Thoracic aorta (tissue), 2 donors: ENCODE measurements at places on chromosomes 1 and 21.

- no peak for DNase-seq
Measured at GRCh38 chr1:44113095-44113609, 5.5 kb upstream of the KLF17 start.

DNA sequence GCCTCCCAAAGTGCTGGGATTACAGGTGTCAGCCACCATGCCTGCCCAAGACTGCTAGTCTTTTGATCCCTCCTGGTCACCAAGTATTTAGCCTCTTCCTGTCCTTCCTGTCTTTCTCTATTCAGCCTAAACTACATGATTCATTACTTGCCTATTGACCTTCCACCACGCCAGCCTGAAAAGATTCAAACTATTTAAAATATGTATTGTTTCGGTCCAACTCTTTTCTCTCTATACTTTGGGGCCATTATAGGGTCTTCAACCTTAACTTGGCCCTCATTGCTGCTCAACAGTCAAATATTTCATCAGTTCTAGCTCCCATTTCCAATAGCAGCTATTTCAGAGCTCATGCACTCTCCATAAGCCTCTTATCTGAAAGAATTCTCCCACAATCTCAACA, 153.0 kb downstream of the TNFSF18 start:
- no peak for DNase-seq

DNA sequence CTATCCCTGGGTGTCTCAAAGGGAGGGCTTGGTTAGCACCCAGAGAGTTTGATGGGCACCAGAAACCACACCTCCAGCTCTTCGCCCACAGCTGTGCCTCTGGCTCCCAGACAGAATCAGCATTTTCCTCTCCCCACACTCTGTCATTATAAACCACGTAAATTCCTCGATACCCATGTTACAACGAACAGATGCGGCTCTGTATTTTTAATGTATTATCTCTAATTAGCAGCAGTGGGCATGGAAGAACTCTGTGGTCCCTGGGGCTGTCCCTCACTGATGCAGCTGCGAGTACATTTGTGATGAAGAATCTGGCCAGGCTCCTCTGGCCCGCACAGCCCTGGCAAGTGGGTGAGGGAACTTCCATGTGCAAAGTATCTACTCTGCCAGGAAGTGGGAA, 10.8 kb downstream of the HMGB4 start:
- no peak for DNase-seq

DNA sequence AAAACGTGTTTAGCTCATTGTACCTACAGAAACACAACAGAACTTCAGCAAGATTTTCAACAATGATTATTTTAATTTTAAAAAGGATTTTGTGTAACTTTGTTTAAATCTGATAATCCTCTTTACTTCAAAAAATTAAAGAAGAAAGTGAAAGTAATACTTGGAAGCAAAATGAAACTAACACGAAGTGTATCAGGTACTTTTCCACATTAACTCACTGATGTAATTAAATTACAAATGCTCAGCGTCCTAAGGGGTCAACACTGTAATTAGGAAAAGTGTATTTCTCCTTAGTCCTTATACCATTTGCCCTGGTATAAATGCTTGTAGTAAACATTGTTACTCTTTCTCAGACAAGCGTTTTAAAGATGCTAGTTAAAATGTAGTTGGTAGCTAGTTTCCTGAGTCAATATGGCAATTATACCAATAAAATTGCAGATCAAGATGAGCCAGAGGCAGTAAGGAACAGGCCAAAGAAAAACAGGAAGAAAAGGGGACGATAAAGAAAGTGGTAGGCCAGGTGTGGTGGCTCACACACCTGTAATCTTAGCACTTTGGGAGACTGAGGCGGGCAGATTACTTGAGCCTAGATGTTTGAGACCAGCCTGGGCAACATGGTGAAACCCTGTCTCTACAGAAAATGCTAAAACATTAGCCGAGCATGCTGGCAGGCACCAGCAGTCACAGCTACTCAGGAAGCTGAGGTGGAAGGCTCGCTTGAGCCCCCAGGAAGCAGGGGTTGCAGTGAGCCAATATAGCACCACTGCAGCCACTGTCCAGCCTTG, 553.0 kb downstream of the SMYD3 start:
- DNase-seq = no peak

GRCh38 chr21:42653231-42654061, at the start of gene PDE9A:
Gene PDE9A, plus strand, starts transcription at chr21:42653621. Its CDS starts 194 bp downstream, at chr21:42653815.
- no peak for DNase-seq

DNA sequence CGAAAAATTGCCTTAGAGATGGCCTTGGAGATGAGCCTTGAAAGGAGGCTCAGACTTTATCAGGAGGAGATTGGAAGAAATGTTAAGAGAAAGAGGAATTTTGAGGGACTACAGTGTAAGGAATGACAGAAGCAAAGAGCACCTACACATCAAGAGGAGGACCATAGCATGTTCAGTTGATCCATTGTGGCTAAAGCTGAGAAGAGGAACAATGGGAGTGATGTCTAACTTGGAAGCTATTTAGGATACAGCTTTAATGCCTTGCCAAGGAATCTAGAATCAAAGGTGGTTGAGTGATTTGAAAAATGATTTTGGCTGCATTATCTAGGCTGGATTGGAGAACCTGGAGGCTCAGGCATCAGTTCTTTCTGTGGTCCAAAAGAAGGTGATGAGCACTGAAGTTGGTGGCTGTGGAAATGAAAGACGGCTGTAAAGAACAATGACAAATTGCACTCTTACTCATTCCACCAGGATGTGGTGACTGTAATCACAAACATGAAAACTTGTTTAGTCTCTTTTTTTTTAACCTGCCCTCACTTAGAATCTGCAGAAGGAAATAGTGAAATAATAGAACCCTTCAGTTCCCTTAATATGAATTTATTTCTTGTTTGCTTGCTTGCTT, 11.3 kb downstream of the FAM20B start:
- DNase-seq = no peak

GRCh38 chr1:103492003-103492625, 33.4 kb upstream of the RNPC3 start:
- DNase-seq = no peak

GRCh38 chr1:89063094-89063493, 1.9 kb downstream of the GBP1 start:
- DNase-seq = no peak

- no peak for DNase-seq
Measured at GRCh38 chr1:65948609-65949229, 156.0 kb downstream of the PDE4B start.

GRCh38 chr1:26277719-26278118, 2.2 kb upstream of the SH3BGRL3 start:
- DNase-seq = no peak

- no peak for DNase-seq
Measured at GRCh38 chr1:175373786-175374623, 181.4 kb upstream of the KIAA0040 start.
